Dermis microvascular lymphatic vessel endothelial cell (primary cell): ENCODE measurements at places on chromosomes 2 and 18. TPM values are rescaled to one million over a fixed set of nuclear protein-coding genes. Genes with fewer than 3 reads are reported as not detected.

SERPINB2 gene
- total RNA-seq = not detected in 2 replicates

LDLRAD4 gene
- 6.7 and 20.9 TPM in 2 replicates for total RNA-seq

IL36G gene
- not detected in 2 replicates for total RNA-seq

KCNG3 gene
- total RNA-seq = not detected in 2 replicates

ALPI gene
- total RNA-seq = not detected in 2 replicates

BCS1L gene
- 22.3 and 23.4 TPM in 2 replicates for total RNA-seq

ZNF521 gene
- total RNA-seq = 66.4 and 151 TPM in 2 replicates

CAPN14 gene
- under 0.01 TPM in 2 replicates for total RNA-seq

DSG4 gene
- not detected in 2 replicates for total RNA-seq

CRYGD gene
- total RNA-seq = not detected in 2 replicates

ERLEC1 gene
- total RNA-seq = 46.5 and 67.1 TPM in 2 replicates

CNGA3 gene
- total RNA-seq = under 0.01 TPM in 1 of 2 replicates, not detected in the other

LONRF2 gene
- not detected in 2 replicates for total RNA-seq

R3HDM1 gene
- total RNA-seq = 4.6 and 5.1 TPM in 2 replicates

TWIST2 gene
- 0.38 TPM in 1 of 2 replicates, not detected in the other for total RNA-seq

ZNF804A gene
- not detected in 2 replicates for total RNA-seq

RBM43 gene
- 1.6 and 1.7 TPM in 2 replicates for total RNA-seq

COL4A3 gene
- not detected in 2 replicates for total RNA-seq

ANKRD53 gene
- 0.13 and 0.38 TPM in 2 replicates for total RNA-seq

CCDC121 gene
- total RNA-seq = 1.0 and 1.3 TPM in 2 replicates

OTOS gene
- total RNA-seq = not detected in 2 replicates

KYNU gene
- 0.26 TPM in 1 of 2 replicates, not detected in the other for total RNA-seq

ARL5A gene
- 52.9 and 66.4 TPM in 2 replicates for total RNA-seq

ARHGEF33 gene
- under 0.01 TPM in 2 replicates for total RNA-seq

CFAP53 gene
- total RNA-seq = 0.13 TPM in 2 replicates

NYAP2 gene
- total RNA-seq = not detected in 2 replicates

CYS1 gene
- total RNA-seq = under 0.01 TPM in 2 replicates

POTEI gene
- total RNA-seq = 0.25 and 0.26 TPM in 2 replicates

KHK gene
- total RNA-seq = 3.0 and 3.2 TPM in 2 replicates

RNF152 gene
- total RNA-seq = 83.6 and 125 TPM in 2 replicates

NPAS2 gene
- total RNA-seq = 4.9 and 7.8 TPM in 2 replicates

PRSS56 gene
- total RNA-seq = not detected in 2 replicates

ADAM23 gene
- 0.77 and 1.0 TPM in 2 replicates for total RNA-seq
